Cardiac muscle cell (in vitro differentiated cells and primary cell): ENCODE measurements at places on chromosomes 1 and 21. TPM values are rescaled to one million over a fixed set of nuclear protein-coding genes. Genes with fewer than 3 reads are reported as not detected.

KCNQ4 gene
- 0.13 and 1.0 TPM in 2 replicates for polyA plus RNA-seq

PTTG1IP gene
- 240 and 253 TPM in 2 replicates for polyA plus RNA-seq

RHBDL2 gene
- polyA plus RNA-seq, result 0.21 TPM in 1 of 2 replicates, not detected in the other

BTF3L4 gene
- 108 and 137 TPM in 2 replicates for polyA plus RNA-seq

MANEAL gene
- polyA plus RNA-seq, result 1.7 and 4.1 TPM in 2 replicates

FCRL5 gene
- polyA plus RNA-seq, result not detected in 2 replicates

VHLL gene
- 0.21 TPM in 1 of 2 replicates, not detected in the other for polyA plus RNA-seq

FBXO2 gene
- 28.3 and 29.8 TPM in 2 replicates for polyA plus RNA-seq

KCNT2 gene
- polyA plus RNA-seq, result 2.0 and 3.4 TPM in 2 replicates

SGIP1 gene
- polyA plus RNA-seq, result 3.3 and 10.0 TPM in 2 replicates

TNNI3K gene
- 10.6 and 13.4 TPM in 2 replicates for polyA plus RNA-seq

NUF2 gene
- polyA plus RNA-seq, result 7.6 and 40.4 TPM in 2 replicates

NLRP3 gene
- polyA plus RNA-seq, result not detected in 2 replicates

TCP10L gene
- 4.5 and 4.7 TPM in 2 replicates for polyA plus RNA-seq

CRB1 gene
- polyA plus RNA-seq, result 0.57 and 1.1 TPM in 2 replicates

MIXL1 gene
- polyA plus RNA-seq, result 8.0 and 11.1 TPM in 2 replicates

CBR3 gene
- not detected in 2 replicates for polyA plus RNA-seq

LCE3B gene
- not detected in 2 replicates for polyA plus RNA-seq

TBX19 gene
- 1.6 and 1.7 TPM in 2 replicates for polyA plus RNA-seq

BCL2L15 gene
- polyA plus RNA-seq, result 0.16 TPM in 1 of 2 replicates, not detected in the other

PTPN22 gene
- polyA plus RNA-seq, result not detected in 2 replicates

RAVER2 gene
- polyA plus RNA-seq, result 10.8 and 17.8 TPM in 2 replicates

EFNA3 gene
- 34.2 and 43.0 TPM in 2 replicates for polyA plus RNA-seq

TMEM269 gene
- polyA plus RNA-seq, result 0.35 and 0.99 TPM in 2 replicates

LCA5L gene
- 3.4 and 5.0 TPM in 2 replicates for polyA plus RNA-seq

CCDC27 gene
- 0.56 and 0.71 TPM in 2 replicates for polyA plus RNA-seq

CRYZ gene
- polyA plus RNA-seq, result 99.8 and 101 TPM in 2 replicates

CD5L gene
- not detected in 2 replicates for polyA plus RNA-seq

C1orf74 gene
- 2.9 and 4.4 TPM in 2 replicates for polyA plus RNA-seq

TMEM52 gene
- polyA plus RNA-seq, result 4.2 and 16.6 TPM in 2 replicates

ELF3 gene
- polyA plus RNA-seq, result 22.6 and 35.2 TPM in 2 replicates

CELA2B gene
- 0.26 TPM in 1 of 2 replicates, not detected in the other for polyA plus RNA-seq

KRTAP11-1 gene
- not detected in 2 replicates for polyA plus RNA-seq

ACKR1 gene
- polyA plus RNA-seq, result 0.33 TPM in 1 of 2 replicates, not detected in the other

SAMSN1 gene
- 1.0 and 1.4 TPM in 2 replicates for polyA plus RNA-seq

RPS27 gene
- polyA plus RNA-seq, result 1,020 and 1,321 TPM in 2 replicates

LPAR3 gene
- 5.1 and 6.1 TPM in 2 replicates for polyA plus RNA-seq

IL23R gene
- not detected in 2 replicates for polyA plus RNA-seq

ZNF281 gene
- polyA plus RNA-seq, result 19.8 and 34.9 TPM in 2 replicates

OR2T29 gene
- not detected in 2 replicates for polyA plus RNA-seq

BCAN gene
- polyA plus RNA-seq, result 0.23 and 0.39 TPM in 2 replicates

GNG4 gene
- 0.44 TPM in 1 of 2 replicates, not detected in the other for polyA plus RNA-seq

PADI6 gene
- polyA plus RNA-seq, result not detected in 2 replicates

VSIG8 gene
- polyA plus RNA-seq, result not detected in 2 replicates

DDX59 gene
- 9.6 and 11.1 TPM in 2 replicates for polyA plus RNA-seq
